ENCODE measurements at places on chromosomes 5 and 9. TPM values are rescaled to one million over a fixed set of nuclear protein-coding genes. Genes with fewer than 3 reads are reported as not detected.

RMRP gene
- polyA plus RNA-seq: 21.6 TPM

PFN3 gene
- not detected for polyA plus RNA-seq

DNA sequence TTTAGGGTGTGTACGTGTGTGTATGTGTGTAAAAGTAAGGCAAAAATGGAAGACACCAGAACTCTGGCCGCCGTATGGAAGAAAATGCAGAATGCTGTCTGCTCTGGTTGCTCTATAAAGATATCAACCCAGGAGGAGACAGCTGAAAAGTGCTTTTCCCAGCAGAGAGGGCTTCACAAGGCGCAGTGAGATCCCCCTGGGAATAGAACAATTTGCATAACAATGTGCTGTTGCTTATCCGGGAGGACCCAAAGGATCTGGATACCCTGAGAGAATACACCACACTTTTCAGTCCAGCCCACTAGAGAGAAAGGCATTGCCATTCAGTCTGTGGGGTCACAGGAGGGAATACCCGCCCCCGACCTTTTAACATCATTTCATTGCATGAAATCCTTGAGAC lies 230.6 kb downstream of the EBF1 start:
- no peak for DNase-seq

- DNase-seq: no peak
Measured at GRCh38 chr9:89603767-89604665, 796 bp upstream of the GADD45G start.

DNA sequence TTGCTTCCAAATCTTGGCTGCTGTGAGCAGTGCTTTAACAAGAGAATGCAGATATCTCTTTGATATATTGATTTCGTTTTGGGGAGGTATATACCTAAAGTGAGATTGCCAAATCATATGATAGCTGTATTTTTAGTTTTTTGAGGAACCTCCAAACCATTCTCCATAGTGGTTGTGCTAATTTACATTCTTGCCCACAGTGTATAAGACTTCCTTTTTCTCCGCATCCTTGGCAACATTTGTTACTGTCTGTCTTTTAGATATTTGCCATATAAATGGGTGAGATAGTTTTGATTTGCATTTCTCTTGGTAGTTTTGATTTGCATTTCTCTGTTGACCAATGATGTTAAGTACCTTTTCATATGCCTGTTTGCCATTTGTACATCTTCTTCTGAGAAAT lies 10.0 kb upstream of the PLK2 start:
- DNase-seq: no peak

- no peak for DNase-seq
Measured at GRCh38 chr5:143080982-143081381, 310.8 kb downstream of the ARHGAP26 start.

DNA sequence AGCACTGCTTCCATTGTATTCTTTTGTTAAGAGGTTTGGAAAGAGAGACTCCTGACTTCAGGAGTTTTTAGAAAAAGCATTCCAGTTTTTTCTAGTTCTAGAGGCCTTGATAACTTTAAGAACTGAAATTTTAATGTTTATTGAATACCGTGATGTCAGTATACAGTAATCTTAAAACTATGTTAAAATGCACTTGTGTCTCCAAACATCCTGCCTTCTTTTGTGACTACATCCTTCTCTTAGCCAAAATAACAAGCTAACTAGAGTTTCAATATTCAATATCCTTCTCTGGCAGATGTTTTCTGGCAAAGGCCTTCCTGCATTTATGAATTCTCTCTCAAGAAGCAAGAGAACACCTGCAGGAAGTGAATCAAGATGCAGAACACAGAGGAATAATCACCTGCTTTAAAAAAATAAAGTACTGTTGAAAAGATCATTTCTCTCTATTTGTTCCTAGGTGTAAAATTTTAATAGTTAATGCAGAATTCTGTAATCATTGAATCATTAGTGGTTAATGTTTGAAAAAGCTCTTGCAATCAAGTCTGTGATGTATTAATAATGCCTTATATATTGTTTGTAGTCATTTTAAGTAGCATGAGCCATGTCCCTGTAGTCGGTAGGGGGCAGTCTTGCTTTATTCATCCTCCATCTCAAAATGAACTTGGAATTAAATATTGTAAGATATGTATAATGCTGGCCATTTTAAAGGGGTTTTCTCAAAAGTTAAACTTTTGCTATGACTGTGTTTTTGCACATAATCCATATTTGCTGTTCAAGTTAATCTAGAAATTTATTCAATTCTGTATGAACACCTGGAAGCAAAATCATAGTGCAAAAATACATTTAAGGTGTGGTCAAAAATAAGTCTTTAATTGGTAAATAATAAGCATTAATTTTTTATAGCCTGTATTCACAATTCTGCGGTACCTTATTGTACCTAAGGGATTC lies 43.1 kb downstream of the NDFIP1 start:
- DNase-seq: no peak

DNA sequence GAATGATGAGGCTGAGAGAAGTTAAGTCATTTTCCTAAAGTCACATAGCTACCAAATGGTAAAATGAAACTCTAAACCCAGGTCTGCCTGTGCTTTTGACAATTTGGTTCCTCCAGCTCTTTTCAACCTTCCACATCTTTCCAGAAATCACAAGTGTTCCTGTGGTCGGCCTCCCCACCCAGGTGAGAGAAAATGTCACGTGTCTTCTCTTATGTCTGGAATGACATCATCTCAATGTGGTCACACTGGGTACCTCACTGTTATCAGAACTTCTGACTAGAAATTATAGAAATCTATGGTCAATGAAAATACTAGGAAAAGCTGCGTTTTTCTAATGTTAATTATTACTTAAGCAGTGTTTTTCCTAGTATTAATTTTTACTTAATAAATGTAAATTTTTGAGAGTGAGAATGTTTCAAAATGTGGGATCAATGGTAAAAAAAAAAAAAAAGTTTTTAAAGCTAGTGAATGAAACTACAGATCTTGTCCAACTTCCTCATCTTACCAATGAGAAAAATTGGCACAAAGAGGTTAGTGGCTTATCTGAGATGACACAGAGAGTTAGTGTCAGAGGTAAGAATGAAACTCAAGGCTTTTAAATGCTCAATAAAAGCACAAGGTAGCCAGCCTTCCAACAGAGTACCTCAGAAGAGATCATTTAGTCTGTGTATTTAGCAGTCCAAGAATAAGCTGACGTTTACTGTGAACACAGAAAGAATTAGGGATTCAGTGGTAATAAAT lies 228.7 kb upstream of the NR4A3 start:
- DNase-seq: no peak

- no peak for DNase-seq
Measured at GRCh38 chr5:2906302-2907090, 155.0 kb upstream of the IRX2 start.

Measured in keratinocyte (primary cell).